Ascending aorta (tissue), 2 donors: ENCODE measurements at places on chromosomes 3 and 15. TPM values are rescaled to one million over a fixed set of nuclear protein-coding genes. Genes with fewer than 3 reads are reported as not detected.

GRCh38 chr3:190526787-190527762 is 13.2 kb downstream of the IL1RAP start:
- H3K27ac ChIP-seq, result no peak overlapping the region
- DNase-seq, result no peak
- no peak overlapping the region for H3K4me3 ChIP-seq
- H3K27me3 ChIP-seq, result no peaks in the 10 kb centered on the region
- H3K4me1 ChIP-seq, result no peaks in the 10 kb centered on the region
- H3K36me3 ChIP-seq, result no peaks in the 10 kb centered on the region

DNA sequence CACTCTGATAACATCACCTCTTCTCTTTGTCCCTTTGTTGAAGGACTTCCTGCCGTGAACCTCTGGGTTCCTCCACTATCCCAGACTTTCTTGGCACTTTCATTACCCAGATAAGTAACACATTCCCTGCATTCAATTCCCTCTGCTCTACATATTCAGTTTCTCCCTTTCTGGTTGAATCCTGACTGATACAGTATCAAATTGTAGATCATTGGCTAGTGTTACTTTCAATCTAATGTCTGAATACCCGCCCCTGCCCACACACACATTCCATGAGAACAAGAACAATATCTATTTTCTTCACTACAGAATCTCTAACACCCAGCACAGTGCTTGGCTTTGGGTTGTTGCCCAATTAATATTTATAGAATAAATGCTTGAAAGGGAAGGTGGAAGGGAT is 163.5 kb downstream of the ABHD5 start:
- no peak overlapping the region for H3K4me3 ChIP-seq
- DNase-seq, result no peak
- H3K27me3 ChIP-seq, result no peaks in the 10 kb centered on the region
- H3K27ac ChIP-seq, result no peak overlapping the region
- H3K4me1 ChIP-seq, result peaks cover 6% of the 10 kb centered on the region

GRCh38 chr3:48558493-48559134 is 2.0 kb upstream of the PFKFB4 start:
- H3K27ac ChIP-seq, result peak overlapping the region; percentile 44
- peaks cover 15% of the 10 kb centered on the region for H3K4me1 ChIP-seq
- no peak overlapping the region for H3K4me3 ChIP-seq
- H3K36me3 ChIP-seq, result no peaks in the 10 kb centered on the region

DNA sequence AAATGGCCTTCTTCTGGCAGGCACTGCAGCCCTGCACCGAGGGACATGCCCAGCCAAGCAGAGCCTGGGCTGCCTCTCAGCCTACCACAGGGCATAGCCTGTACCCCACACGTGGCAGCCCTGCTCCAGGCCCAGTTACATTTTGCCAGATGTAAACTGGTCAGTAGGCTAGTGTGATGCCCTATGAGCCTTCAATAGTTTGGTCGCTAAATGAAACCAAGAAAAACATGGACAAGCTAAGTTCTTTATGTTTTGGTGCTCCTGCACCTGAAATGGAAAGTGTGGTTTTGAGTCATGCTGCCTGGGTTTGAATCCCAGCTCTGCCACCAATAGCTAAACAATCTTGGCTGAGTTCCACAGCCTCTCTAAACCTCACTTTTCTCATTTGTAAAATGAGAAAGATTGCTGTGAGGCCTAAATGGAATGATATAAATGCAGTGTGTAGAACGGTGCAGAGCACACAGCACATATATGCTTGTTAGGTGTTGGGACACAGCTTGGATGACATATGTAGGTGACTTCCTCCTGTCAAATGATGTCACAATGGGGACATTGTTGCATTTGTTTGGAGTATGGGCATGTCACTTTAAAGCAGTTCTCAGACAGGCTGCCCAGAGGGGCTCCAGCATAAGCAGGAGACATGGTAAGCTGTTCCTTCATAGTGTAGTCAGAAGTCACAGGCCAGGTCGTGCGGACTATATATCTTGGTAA is 57.4 kb downstream of the ZBTB38 start:
- peak overlapping the region; percentile 72 for H3K27ac ChIP-seq
- peaks cover 8% of the 10 kb centered on the region for H3K36me3 ChIP-seq
- H3K4me3 ChIP-seq, result no peak overlapping the region
- no peak for DNase-seq

GRCh38 chr3:17741621-17742101 is 770 bp downstream of the TBC1D5 start:
- H3K4me3 ChIP-seq, result peak overlapping the region; percentile 96
- peaks cover 17% of the 10 kb centered on the region for H3K4me1 ChIP-seq
- H3K27ac ChIP-seq, result peak overlapping the region; percentile 98
- H3K27me3 ChIP-seq, result no peaks in the 10 kb centered on the region

DNA sequence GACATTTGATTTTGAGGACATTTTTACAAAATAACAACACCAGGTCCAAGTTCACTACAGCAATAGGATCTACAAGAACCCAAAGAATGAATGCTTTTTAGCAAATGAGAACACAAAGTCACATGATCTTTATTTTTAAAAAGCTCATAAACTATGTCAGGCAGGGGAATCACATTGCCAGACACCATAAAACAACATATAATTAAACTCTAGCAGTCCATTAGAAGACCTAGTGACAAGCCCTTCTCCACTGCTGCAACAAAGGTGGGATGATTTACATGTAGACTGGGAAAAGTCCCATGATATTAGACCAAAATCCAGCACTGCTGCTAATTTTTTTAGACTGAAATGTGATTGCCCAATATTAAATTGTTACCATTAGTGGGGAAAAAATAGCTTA is 92.6 kb downstream of the FHIT start:
- no peaks in the 10 kb centered on the region for H3K36me3 ChIP-seq
- no peak for DNase-seq
- no peaks in the 10 kb centered on the region for H3K27me3 ChIP-seq
- H3K4me1 ChIP-seq, result no peaks in the 10 kb centered on the region
- no peak overlapping the region for H3K4me3 ChIP-seq
- no peak overlapping the region for H3K27ac ChIP-seq

DNA sequence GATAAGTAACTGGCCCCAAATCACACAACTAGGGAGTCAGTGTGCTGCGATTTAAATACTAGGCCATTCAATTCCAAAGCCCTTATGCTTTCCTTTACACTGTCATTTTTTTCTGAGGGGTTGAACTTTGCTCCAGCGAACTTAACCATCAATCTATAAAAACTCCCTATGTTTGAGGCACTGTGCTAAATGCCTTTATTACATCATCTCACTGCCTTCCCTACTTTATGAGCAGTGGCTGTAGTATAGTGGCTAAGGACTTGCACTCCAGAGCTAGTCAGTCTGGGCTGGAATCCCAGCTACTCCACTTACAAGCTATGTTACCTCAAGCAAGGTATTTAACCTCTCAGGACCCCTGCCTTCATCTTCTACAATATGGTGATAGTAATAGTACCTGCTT is 26.9 kb upstream of the WDR72 start:
- no peaks in the 10 kb centered on the region for H3K36me3 ChIP-seq
- H3K27me3 ChIP-seq, result no peaks in the 10 kb centered on the region
- no peak for DNase-seq
- no peak overlapping the region for H3K27ac ChIP-seq

GRCh38 chr15:58081456-58081855 is 15.9 kb upstream of the ALDH1A2 start:
- DNase-seq, result no peak
- no peaks in the 10 kb centered on the region for H3K4me1 ChIP-seq
- H3K36me3 ChIP-seq, result no peaks in the 10 kb centered on the region
- H3K4me3 ChIP-seq, result no peak overlapping the region

GRCh38 chr15:100220058-100220768 is 121.6 kb downstream of the ADAMTS17 start:
- H3K27ac ChIP-seq, result no peak overlapping the region
- no peaks in the 10 kb centered on the region for H3K27me3 ChIP-seq
- H3K4me3 ChIP-seq, result no peak overlapping the region
- H3K36me3 ChIP-seq, result no peaks in the 10 kb centered on the region

DNA sequence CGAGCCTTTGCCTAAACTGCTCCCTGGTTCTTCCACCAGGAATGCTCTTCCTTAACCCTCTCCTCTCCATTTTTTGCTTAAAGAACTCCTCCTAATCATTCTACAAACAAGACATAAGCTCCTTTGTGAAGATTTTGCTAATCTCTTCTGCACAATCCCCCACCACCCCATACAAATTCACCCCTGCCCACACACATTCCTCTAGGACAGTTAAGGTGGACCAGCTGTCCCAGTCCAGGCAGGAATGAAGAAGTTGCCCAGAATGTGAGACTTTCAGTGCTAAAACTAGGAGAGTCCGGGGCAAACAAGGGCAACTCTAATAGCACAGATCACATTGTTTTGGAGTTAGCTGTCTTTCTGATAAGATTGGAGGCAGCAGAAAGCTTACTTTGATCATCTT is 13.9 kb upstream of the FAM174B start:
- no peak overlapping the region for H3K4me3 ChIP-seq
- no peaks in the 10 kb centered on the region for H3K27me3 ChIP-seq
- no peak for DNase-seq
- no peak overlapping the region for H3K27ac ChIP-seq
- H3K4me1 ChIP-seq, result peaks cover 19% of the 10 kb centered on the region
- no peaks in the 10 kb centered on the region for H3K36me3 ChIP-seq

GRCh38 chr3:160701490-160701889 is 24.5 kb downstream of the ARL14 start:
- no peaks in the 10 kb centered on the region for H3K27me3 ChIP-seq
- H3K36me3 ChIP-seq, result no peaks in the 10 kb centered on the region
- H3K4me1 ChIP-seq, result no peaks in the 10 kb centered on the region
- H3K4me3 ChIP-seq, result no peak overlapping the region
- no peak for DNase-seq

- H3K27ac ChIP-seq, result no peak overlapping the region
- H3K27me3 ChIP-seq, result no peaks in the 10 kb centered on the region
- no peak for DNase-seq
- no peak overlapping the region for H3K4me3 ChIP-seq
- no peaks in the 10 kb centered on the region for H3K4me1 ChIP-seq
These were observed 156.9 kb downstream of the B3GALNT1 start for GRCh38 chr3:160948273-160948672.

- H3K27me3 ChIP-seq, result no peaks in the 10 kb centered on the region
- peak overlapping the region; percentile 52 for H3K27ac ChIP-seq
These were observed 40.6 kb downstream of the ITPR1 start for GRCh38 chr3:4533489-4534443.

- H3K36me3 ChIP-seq, result peaks cover 22% of the 10 kb centered on the region
- no peak for DNase-seq
- no peaks in the 10 kb centered on the region for H3K27me3 ChIP-seq
These were observed 60.5 kb downstream of the HCN4 start for GRCh38 chr15:73308305-73308704.

- H3K27me3 ChIP-seq, result no peaks in the 10 kb centered on the region
- H3K36me3 ChIP-seq, result peaks cover 3% of the 10 kb centered on the region
These were observed 203.9 kb downstream of the NR1D2 start for GRCh38 chr3:24149032-24149431.

DNA sequence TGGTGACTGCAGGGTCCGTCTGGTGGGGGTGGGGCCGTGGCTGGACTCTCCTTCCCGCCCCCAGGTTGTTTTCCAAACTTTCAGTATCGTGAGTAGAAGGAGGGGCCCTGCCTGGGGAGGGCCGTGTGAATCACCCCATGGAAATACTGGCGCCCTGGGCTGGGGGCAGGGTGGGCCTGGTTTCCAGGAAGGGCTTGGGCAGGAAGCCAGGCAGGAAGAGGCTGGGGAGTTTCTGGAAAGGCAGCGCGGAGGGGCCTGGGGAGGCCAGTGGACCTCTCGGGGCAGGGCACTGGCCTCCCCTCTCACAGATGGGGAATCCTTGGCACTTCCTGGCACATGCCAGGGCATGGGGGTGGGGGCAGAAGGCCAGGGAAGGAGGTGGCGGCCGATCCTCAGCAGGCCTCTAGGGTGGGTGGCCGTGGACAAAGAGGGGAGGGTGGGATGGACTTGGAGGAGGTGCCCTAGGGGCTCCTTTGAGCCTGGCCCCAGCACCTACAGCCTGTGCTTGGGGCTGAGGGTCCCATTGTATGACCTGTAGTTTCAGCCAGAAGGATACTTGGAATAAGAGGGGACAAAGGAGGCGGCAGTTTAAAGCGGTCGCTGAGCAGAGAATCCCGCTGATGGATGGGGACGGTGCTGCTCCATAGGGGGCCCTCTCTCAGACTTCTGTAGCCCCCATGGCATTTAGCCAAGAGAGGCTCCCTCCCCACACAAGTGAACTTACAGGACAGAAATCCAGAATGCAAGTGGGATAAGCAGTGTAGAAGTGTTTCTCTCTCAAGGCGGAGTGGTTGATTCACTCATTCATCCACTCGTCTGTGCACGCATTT is 56.5 kb upstream of the GATA2 start:
- peak overlapping the region; percentile 25 for H3K27ac ChIP-seq
- H3K27me3 ChIP-seq, result no peaks in the 10 kb centered on the region
- no peak for DNase-seq
- H3K36me3 ChIP-seq, result no peaks in the 10 kb centered on the region
- H3K4me1 ChIP-seq, result no peaks in the 10 kb centered on the region

DNA sequence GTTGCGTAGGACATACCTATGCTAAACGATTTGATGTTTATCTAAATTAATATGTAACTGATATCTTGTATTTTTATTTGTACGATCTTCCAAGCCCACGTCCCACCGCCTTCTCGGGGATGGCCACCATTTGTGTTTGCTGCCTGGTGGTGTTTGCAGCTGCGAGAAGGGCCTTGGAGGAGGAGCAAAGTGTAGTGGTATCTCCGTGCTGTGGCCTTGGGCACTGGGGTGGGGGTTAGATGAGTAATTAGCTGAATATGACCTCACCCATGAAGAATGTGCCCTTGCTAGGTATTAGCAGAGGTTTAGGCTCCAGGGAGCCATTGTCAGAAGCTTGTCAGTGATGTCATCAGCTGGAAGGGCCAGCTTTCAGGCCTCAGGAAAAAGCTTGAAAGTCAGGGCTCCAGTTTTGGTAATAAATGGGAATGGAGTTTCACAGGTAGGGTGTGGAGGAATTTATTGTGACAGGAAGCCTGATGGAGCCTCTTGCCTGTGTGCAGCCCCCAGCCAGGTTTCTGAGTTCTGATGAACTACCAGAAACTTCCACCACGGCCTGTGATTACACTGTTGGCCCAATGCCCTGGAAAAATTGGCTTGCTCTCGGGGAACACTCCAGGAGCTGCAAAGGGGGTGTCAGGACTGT is 41.0 kb downstream of the FLNB start:
- no peaks in the 10 kb centered on the region for H3K27me3 ChIP-seq
- H3K4me3 ChIP-seq, result no peak overlapping the region
- DNase-seq, result no peak
- H3K4me1 ChIP-seq, result peaks cover 29% of the 10 kb centered on the region
- no peaks in the 10 kb centered on the region for H3K36me3 ChIP-seq

- H3K27ac ChIP-seq, result no peak overlapping the region
- no peak for DNase-seq
- no peaks in the 10 kb centered on the region for H3K27me3 ChIP-seq
- no peaks in the 10 kb centered on the region for H3K4me1 ChIP-seq
- no peaks in the 10 kb centered on the region for H3K36me3 ChIP-seq
- no peak overlapping the region for H3K4me3 ChIP-seq
These were observed 118.0 kb upstream of the NPHP3 start for GRCh38 chr3:132840201-132840700.

GRCh38 chr3:47685037-47685436 is 96.7 kb downstream of the SMARCC1 start:
- H3K4me3 ChIP-seq, result no peak overlapping the region
- no peaks in the 10 kb centered on the region for H3K27me3 ChIP-seq
- H3K27ac ChIP-seq, result no peak overlapping the region
- DNase-seq, result no peak
- H3K4me1 ChIP-seq, result no peaks in the 10 kb centered on the region

- H3K4me3 ChIP-seq, result no peak overlapping the region
- no peaks in the 10 kb centered on the region for H3K27me3 ChIP-seq
- no peak for DNase-seq
- H3K4me1 ChIP-seq, result no peaks in the 10 kb centered on the region
- H3K36me3 ChIP-seq, result no peaks in the 10 kb centered on the region
These were observed 144.7 kb upstream of the WNT5A start for GRCh38 chr3:55631766-55632331.

The GASK1A gene
- 25.8 TPM for total RNA-seq

The SLC9C1 gene
- total RNA-seq, result 0.32 TPM

The CYP8B1 gene
- 0.43 TPM for total RNA-seq

The KLHL40 gene
- total RNA-seq, result not detected

The ESYT3 gene
- not detected for total RNA-seq

The FBXW12 gene
- not detected for total RNA-seq
